Occipital lobe (tissue), 3 donors: ENCODE measurements at places on chromosomes 12 and 14.

GRCh38 chr14:73729556-73730265 is 15.5 kb upstream of the PNMA1 start:
- no peak for DNase-seq

DNA sequence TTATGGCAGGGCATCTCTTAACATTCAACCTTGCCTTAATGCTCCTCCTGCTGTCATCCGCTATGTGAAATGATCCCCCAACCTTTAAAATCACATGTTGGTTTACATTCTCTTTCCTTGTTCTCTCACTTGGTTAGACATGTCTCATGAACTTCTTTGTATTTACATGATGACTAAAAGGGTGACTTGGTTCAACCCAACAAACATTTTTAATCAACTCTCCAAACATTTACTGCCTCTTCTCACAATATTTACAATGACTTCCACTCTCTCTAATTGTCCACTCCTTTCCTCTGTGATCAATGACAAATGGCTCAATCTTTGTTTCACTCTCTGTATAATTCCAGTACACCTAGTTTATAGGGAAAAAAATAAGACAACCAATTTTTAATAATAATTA is 506.1 kb downstream of the NELL2 start:
- no peak for DNase-seq

DNA sequence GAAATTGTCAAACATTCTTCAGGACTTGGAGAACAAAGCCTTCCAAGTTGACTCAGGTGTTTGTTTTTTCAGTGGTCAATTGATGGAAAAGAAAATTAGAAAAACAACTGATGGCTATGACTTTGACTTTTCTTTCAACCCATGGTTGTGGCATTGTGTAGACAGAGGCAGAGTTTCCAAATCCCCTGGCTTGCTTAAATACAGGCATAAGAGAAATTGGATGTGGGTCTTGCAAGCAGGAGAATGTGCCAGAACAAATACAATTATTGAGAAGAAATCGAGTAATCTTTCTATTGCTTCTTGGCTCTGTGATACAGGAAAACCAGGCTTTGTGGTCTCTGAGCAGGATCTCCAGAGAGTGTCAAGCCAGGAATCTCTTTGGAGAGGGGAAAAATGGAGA is 40.9 kb upstream of the FRMD6 start:
- no peak for DNase-seq

GRCh38 chr12:27511723-27512045 is 12.3 kb upstream of the PPFIBP1 start:
- no peak for DNase-seq

GRCh38 chr14:56918849-56919574 is 108.7 kb upstream of the OTX2 start:
- no peak for DNase-seq

DNA sequence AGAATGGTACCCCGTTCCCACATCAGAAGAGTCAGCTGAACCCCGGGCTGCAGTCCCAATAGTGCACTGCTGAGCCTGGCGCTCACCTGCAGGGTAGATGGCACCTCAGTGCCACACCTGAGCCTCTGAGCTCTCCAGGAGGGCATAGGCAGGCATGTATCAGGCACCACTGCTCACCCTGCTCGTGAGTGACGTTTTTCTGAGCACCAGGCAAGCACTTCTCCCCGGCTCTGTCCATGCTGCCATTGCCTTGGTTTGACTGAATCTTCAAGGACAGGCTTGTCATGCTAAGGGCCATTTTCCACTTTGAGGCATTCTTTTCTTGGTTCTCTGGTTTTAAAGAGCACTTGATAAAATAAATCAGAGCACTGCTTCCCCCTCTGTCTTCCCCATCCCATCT is 161.6 kb upstream of the PRMT8 start:
- no peak for DNase-seq

GRCh38 chr14:61335671-61336275 is 14.4 kb downstream of the PRKCH start:
- no peak for DNase-seq

DNA sequence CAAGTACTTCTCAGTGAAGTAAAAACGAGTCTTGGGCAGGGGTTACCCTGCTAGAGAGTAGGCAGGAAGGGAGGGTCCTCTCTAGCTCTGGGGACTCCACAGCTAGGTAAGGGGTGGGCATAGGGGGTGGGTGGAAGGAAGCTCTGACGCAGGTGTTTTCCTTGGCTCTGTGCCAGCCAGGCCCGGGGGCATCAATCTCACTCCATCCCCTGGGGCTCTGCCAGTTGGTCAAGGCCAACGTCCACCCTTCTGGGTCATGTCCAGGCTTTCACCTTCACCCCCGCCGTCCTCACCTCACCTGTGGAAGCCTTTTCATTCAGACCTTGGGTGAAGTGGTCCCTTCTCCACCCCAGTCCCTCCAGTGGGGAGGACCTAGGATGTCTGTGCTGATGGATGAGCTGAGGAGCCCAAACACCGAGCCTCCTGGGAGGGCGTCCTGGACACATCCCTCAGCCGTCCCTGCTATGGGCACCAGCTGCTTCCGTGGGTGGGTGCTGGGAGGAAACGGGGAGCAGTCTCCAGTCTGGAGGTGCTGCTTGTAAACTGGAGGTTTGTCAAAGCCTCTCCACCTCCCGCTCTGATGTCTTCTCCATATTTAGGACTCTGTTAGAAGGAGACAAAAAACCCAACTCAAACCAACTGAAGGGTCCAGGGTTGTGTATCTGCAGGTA is 71.5 kb upstream of the SFSWAP start:
- peak; percentile 38 for DNase-seq

DNA sequence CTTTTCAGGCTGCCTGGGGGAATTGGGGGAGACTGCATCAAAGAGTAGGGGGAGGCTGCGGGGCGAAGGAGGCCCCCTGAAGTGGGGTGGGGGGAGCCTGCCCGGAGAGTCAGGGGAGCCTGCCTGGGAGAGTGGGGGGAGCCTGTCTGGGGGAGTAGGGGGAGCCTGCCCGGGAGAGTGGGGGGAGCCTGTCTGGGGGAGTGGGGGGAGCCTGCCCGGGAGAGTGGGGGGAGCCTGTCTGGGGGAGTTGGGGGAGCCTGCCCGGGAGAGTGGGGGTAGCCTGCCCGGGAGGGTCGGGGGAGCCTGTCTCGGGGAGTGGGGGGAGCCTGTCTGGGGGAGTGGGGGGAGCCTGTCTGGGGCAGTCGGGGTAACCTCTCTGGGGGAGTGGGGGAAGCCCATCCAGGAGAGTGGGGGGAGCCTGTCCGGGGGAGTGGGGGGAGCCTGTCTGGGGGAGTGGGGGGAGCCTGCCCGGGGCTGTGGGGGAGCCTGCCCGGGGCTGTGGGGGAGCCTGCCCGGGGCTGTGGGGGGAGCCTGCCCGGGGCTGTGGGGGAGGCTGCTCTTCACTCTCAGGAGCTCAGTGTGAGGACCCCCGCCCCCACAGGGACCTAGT is 6.5 kb upstream of the DEGS2 start:
- DNase-seq, result no peak

DNA sequence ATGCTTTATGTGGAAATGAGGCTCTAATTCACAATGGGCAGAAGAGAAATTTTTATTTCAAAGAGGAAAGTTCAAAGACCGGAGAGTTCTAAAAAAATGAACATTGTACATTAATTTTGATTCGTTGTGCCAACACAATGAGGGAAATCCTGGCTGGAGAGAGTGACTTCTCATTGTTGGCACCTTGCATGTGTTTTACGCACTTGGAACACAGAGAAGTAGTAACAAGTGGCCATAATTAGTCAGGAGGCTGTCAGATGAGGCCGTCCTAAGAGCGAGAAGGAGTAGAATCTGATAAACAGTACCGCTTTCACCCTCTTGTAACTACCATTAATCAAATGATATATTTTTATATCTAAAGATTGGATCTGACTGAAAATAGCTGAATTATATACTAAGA is 6.9 kb downstream of the LMO3 start:
- no peak for DNase-seq

- DNase-seq, result no peak
Measured at GRCh38 chr12:91722072-91722471, 423.6 kb downstream of the BTG1 start.

GRCh38 chr12:106248312-106248845 is 559 bp upstream of the CKAP4 start:
- peak; percentile 23 for DNase-seq

GRCh38 chr12:130128790-130129735 is 33.2 kb upstream of the FZD10 start:
- DNase-seq, result no peak

- no peak for DNase-seq
Measured at GRCh38 chr12:102567031-102567985, 86.9 kb upstream of the IGF1 start.

GRCh38 chr14:65318636-65319506 is 93.7 kb upstream of the FUT8 start:
- no peak for DNase-seq

GRCh38 chr12:109513977-109514376 is 36.5 kb downstream of the UBE3B start:
- no peak for DNase-seq

DNA sequence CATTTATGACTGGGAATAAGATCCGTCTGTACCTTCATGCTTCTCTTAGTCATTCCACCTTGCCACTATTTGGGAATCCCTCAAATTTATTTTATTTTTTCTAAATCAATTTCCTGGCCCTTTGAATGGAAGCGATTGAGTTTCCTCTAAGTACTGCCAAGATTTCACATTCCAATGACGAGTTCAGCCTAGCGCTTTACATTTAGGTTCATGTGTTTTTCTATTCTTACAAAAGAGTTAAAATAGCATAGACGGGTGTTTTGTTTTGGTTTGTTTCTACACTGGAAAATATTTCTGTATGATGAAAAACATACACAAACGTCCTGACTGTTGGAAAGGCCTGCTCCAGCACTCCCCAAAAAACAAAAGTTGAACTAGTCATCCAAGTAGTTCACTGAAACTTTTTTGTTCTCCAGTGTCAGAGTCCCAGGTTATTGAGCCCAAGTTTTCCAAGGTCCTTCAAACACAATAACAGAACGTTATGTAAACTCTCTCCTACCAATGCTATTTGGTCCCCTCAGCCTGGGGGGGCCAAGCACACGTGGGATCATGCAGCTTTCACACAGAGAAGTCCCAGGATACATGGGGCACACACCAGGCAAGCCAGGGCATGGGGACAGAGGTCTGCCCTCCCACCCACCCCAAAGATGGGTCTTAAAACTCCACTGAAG is 74.8 kb upstream of the FOXN3 start:
- DNase-seq, result no peak

GRCh38 chr14:104700747-104701217 is 11.4 kb downstream of the INF2 start:
- DNase-seq, result no peak

- DNase-seq, result no peak
Measured at GRCh38 chr14:101320396-101320795, 240.9 kb upstream of the DIO3 start.

DNA sequence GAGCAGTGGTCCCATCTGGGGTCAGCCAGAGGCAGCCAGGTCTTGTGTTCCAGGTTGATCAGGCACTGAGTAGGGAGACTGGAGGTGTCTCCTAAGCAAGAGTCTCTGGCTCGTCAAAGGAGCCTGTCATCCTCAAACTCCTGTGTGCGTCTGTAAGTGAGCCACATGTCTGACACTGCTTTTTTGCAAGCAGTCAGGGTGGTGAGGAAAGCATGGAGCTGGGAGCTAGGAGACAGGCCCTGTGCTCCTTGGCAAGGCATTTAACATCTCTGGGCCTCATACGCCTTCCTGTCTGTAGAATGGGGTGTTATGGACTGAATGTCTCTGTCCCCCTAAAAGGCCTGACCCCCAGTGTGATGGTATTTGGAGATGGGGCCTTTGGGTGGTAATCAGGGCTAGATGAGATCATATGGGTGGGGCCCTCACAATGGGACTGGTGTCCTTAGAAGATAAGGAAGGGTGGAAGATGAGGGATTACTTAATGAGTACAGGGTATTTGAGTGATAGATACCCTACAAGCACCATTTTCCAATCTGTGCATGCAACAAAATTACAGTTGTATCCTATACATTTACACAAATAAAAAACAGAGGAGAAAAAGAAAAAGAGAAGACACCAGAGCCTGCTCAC is 53.0 kb downstream of the ARL6IP4 start:
- no peak for DNase-seq

DNA sequence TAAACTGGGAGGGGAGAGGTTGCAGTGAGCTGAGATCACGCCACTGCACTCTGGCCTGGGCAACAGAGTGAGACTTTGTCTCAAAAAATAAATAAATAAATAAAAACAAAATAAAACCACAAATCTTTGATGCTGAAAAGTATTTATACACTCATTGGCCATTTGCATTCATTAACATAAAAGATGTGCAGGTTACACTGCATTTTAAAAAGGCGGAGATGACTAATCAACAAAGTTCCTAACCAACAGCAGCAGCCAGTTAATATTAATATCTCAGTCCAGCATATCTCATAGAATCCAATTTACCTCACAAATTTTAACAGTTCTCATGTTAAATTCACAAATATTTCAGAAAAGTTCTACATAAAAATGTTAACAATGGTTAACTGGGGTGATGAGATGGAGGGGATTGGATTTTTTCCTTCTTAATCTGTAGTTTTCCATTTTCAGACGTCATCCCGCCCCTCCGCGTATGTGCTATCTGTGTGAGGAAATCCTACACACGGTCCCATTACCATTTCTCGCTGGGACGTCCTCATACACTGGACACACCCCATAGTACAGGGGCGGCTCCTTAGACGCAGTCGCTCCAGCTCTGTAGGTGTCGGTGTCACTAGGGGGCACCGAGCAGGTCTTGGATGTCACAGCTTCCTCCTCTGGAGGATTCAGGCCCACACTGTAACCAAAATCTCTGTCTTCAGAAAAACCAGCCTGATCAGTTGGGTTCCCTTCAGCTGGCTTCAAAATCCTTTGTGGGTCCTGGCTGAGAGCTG is 7.3 kb downstream of the ANKLE2 start:
- no peak for DNase-seq

DNA sequence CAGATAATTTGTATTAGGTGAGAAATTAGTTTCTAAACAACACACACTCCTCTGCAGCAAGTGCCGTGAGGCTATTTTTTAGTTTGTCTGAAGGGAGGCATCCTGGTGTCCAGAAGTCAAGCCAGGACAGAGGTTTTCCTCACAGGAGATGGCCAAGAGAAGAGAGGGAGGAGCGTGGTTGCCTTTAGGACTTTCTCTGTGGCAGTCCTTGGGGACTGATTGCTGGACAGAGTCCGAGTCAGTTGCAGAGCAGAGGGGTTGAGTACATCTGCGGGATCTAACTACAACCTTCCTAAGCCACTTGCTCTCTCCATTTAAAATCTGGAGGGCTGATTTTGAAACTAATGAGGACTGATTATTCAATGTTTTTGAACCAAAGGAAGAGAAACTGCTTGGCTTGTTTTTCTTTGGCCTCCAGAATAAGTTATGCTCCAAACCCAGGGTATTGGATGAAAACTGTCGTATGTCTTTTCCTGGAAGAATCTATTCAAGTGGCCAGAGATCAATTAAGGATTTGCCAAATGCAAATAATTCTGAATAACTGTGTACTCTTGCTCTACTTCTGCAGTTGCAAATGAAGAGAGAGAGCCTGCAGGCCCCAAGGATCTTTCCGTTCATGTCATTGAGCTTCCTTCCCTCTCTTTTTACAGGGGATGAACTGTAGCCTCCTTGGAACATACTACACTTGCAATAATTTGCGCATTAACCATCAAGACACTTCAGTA is 1.2 kb downstream of the SLCO1C1 start:
- DNase-seq, result no peak
